Amniotic stem cell (primary cell): ENCODE measurements at places on chromosomes 6 and 20.

GRCh38 chr6:17866876-17867444, 120.5 kb downstream of the KIF13A start:
- no peak for DNase-seq

- no peak for DNase-seq
Observed at GRCh38 chr20:42138729-42139128, 520.6 kb upstream of the CHD6 start.

DNA sequence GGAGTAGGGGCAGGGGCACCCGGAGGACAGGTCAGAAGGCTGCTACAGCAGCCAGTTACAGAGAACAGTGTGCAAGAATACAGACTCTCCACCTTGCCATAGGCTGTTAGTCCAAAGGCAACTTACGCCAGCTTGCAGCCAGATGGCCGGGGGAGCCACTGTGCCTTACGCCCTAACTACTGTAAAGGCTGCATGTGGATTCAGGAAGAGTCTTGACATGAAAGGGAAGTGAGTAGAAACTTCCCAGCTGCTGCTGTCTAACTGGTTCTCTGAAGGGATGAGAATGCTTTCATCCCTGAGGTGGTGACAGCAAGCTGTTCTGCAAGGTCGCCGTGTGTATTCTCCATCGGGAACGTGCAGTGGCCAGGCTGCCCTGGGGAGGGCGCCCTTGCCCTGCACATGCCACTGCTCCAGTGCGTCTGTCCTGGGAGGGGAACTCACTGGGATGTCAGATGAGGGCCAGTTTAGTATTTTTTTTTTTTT, 46.1 kb downstream of the LYRM4 start:
- no peak for DNase-seq

DNA sequence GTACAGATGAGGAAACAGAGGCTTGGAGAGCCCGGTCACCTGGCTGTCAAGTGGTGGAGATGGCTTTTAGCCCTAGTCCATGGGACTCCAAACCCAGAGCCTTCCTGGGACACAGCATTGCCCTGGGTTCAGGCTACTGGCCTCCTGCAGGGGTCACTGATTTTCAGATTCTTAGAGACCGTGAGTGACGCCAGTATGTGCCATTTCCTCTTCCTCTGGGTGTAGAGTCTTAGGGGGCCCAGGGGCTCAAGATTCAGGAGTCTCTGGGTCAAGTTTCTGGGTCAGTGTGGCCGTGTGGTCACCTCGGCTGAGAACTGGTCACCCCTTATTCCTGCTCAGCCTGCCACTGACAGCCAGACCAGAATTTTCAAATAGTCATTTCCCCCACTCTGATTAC, 574 bp downstream of the ARHGAP40 start:
- no peak for DNase-seq

DNA sequence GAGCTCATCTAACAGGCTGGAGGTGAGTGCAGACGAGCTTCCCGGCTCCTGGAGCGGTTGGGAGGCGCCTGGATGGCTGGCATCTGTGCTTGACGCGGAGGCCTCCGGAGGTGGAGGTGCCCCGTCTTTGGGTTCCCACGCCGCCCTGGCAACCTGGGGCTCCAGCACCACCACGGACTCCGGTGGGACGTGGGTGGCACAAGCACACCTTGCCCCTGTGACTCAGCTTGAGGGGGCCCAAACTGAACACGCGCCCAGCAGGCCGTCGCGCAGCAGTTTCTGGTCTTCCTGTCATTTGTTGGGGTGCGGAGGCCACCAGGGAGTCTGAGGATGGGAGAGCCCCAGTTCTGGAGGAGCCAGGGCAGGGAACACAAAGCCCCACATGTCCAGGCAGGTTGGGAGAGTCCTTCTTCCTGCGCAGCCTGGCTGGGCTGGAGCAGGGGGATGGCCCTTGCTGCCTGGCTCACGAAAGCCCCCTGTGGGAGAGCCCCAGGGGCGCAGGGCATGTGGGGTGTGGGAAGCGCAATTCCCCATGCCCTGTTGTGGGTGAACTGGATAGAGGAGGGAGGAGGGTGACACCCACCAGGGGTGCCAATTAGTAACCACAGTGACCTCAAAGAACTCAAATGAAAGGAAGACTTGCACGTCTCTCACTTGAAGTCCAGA, 1378.6 kb upstream of the DEFB115 start:
- no peak for DNase-seq

DNA sequence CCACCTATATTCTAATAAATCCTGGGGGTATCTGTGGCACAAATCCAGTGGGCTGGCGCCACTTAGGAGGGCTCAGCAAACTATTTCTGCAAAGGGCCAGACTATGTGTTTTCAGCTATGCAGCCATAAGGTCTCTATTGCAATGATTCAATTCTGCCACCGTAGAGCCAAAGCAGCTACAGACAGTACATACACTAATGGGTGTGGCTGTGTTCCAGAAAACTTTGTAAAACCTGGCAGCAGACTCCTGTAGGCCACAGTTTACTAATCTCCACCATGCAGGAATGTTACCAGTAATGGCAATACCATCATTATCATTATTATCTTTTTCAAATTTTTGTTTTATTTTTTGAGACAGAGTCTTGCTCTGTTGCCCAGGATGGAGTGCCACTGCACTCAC, 65.7 kb downstream of the SULF2 start:
- DNase-seq, result no peak

DNA sequence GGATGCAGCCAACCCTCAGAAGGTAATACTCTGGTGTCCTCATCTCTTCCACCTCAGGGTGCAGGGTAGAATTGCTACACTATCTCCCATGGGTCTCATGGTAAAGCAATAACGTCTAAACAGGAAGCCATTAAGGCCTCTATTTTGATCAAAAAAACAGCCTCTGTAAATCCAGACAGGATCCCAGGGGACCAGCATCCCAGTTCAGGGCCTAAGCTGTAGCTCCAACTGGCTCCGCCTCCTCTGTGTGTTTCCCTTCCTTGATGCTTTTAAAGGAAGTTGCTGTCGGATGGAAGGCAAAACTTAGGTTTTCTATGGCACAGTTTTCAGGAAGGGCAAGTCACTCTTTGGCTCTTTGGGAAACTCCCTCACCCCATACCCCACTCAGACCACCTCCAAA, 222.0 kb downstream of the MAFB start:
- DNase-seq, result no peak

DNA sequence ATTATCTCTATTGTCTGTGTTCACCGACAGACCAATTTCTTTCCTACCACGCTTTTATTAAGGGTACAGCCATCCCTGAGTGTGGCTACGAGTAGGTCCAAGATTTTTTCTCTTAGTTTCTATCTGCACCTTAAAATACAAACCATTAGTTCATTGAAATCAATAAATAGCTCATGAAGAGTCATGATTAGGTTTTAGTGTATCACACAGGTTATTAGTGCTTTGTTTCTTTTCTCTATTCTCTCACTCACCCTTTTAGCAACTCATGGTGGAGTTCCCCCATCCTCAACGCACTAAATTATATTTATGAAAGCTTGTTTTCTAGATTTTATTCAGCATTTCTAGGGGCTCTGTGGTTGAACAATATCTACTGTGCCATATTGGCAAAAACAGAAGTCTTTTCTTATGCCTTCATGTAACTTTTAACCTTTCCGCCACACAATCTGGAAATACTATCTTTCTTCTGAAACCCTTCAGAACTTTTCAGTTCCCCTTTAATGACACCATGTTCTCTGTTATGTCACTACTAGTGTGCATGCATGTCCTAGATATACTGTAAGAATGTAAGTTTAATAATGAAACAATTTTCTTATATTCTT, 128.2 kb upstream of the LAMA2 start:
- DNase-seq, result no peak

- DNase-seq, result no peak
Observed at GRCh38 chr6:20674664-20675063, 140.4 kb downstream of the CDKAL1 start.

DNA sequence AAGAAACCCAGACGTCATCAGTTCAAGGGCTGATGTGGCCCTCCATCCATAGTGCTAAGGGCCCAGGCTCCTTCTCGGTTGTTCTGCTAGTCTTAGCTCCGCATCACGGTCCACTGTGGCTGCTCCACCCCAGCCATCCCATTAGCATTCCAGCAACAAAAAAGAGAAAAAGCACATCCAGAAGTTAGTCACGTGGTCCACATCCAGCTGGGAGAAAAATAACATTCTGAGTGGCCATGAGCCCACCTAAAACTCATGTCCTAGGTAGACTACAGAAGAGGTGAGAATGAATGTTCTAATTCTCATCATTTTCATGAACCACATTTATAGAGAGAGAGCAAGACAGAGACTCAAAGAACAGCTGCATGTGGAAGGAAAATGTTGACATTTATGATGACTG, 49.4 kb upstream of the TAB2 start:
- DNase-seq, result no peak

GRCh38 chr20:53165452-53165851, 193.3 kb downstream of the TSHZ2 start:
- no peak for DNase-seq

- DNase-seq, result no peak
Observed at GRCh38 chr6:128494440-128494839, 26.0 kb downstream of the PTPRK start.

DNA sequence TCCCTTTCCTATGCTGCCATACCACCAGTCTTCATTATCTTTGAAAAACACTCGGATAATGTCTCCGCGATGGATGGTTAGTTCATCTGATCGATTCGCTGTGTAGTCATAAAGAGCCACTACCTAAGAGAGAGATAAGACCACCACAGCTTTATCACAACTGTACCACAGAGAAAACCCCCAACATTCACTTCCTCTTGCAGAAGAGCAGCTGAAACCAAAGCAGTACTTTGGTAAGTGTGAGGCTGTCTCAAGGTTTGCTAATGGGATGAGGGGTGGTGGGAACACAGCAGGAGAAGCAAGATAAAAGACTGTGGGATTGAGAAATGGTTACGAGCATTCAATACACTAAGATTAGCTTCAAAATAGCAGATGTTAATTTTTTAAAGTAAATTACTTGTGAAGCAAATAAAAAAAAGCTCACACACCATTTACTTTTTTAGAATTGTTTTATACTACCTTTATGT, 142.1 kb downstream of the MYB start:
- no peak for DNase-seq

GRCh38 chr6:163253556-163254213, 160.8 kb upstream of the QKI start:
- DNase-seq, result no peak

- no peak for DNase-seq
Observed at GRCh38 chr20:38979842-38980241, 17.7 kb downstream of the DHX35 start.

GRCh38 chr6:111601886-111602285, 3.8 kb downstream of the TRAF3IP2 start:
- DNase-seq, result no peak

- no peak for DNase-seq
Observed at GRCh38 chr20:61123751-61124368, 128.2 kb upstream of the CDH4 start.
